ENCODE measurements at places on chromosomes 6 and 20.
A peak's percentile ranks its signal among the peaks of the same experiment; 100 is the strongest.

DNA sequence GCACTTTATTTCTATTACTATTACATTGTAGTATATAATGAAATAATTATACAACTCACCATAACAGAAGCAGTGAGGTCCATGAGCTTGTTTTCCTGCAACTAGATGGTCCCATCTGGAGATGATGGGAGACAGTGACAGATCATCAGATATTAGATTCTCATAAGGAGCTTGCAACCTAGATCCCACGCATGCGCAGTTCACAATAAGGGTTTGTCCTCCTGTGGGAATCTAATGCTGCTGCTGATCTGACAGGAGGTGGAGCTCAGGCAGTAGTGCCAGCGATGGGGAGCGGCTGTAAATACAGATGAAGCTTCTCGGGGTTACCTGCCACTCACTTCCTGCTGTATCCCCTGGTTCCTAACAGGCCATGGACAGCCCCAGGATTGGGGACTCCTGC is 139.5 kb upstream of the TCF21 start:
- DNase-seq, result no peak

DNA sequence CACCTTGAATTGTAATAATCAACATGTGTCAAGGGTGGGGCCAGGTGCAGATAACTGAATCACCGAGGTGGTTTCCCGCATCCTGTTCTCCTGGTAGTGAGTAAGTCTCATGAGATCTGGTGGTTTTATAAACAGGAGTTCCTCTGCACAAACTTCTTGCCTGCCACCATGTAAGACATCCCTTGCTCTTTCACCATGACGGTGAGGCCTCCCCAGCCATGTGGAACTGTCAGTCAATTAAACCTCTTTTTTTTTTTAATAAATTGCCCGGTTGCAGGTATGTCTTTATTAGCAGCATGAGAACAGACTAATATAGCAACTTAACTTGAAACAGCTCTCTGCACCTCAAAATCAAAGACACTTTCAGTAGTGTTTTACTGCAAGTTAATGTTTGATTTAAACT is 121.6 kb downstream of the OGFRL1 start:
- no peak for DNase-seq

DNA sequence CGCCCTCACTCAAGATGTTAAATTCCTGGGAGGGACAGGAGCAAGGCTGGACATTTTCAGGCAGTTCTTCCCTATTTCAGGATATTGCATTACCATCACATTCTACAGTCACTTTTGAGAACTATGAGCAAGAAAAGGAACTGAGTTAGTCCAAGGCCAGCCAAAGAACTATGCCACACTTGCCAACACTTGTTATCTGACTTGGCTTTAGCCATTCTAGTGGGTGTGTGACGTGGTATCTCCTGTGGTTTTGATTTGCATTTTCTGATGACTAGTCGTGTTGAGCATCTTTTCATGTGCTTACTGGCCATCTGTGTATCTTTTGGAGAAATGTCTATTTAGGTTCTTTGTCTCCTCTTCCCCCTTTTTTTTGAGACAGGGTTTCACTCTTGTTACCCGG is 12.0 kb downstream of the XRN2 start:
- DNase-seq, result no peak

GRCh38 chr20:46681032-46681854 is 8.0 kb downstream of the TP53RK start:
- DNase-seq, result peak; percentile 41

DNA sequence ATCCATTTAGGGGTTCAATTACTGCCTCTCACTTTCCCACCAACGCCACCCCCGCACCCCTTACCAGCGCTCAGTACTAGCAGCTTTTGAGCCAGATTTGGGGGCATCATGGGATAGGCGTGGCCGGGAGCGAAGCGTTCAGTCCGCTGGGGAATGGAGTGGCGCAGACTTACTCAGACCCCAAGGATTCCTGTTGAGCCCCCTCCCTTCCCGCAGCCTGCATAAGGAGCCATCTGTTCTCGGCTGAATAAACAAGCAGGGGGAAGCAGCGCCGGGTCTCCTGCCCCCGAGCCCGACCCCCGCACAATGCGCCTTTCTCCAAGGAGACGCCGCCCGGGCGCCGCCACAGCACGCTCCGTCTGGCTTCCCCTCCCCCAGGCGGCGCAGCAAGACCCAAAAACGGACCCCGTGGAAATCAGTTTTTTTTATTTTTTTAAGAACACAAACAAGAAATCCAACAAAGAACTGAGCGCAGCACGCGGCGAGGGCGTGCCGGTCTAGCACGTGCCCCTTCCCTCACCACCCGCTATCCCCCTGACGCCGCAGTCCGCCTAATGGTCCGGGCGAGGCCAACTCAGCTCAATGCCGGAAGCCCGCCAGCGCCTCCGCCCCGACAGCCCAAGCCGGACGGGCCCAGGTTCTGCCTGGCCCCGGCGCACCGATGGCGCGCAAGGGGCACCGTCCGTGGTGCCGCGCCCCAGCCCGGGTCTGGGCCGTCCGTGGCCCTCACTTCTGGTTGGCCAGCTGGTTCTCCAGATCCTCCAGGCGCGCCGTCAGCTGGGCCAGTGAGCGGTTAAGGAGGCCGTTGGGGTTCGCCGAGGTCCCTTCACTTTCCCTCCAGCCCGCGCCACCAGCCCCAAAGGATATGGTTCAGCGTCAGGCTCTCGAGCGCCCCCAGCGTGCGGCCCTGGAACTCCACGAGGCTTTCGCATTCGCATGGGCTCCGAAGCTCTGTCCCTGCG is 13.3 kb upstream of the RBPJL start:
- peak; percentile 62 for DNase-seq

DNA sequence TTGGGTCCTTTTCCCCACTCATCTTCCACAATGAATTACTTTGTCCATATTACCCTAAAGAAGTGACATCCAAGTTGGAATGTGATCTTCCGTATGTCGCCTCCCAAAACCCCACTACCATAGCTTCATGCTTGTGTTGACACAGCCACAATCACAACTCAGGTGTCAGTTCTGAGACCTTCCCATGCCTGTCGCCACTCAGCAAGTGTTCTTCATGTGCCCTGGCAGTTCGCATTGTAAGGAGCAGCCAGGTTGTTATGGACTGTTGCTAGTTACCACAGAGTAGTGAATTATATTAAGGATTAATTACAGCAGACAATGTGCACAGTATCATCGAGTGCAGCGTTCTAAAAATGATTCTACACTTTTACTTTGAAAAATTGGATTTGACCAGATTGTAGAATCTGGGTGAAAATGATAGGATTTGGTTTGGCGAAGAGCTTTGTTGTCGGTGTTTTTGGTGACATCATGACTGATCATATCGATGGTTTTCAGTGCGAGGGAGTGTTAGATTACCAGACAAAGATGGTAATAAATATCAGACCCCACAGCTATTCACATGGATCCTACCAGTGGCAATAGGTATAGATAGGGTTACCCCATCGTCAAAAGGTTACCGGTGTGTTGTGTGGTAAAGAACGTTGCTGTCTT is 1.7 kb downstream of the PCMTD2 start:
- DNase-seq, result no peak

GRCh38 chr6:74598462-74599393 is 607.1 kb downstream of the COL12A1 start:
- no peak for DNase-seq

GRCh38 chr20:36885356-36885755 is 9.4 kb downstream of the TLDC2 start:
- DNase-seq, result no peak

DNA sequence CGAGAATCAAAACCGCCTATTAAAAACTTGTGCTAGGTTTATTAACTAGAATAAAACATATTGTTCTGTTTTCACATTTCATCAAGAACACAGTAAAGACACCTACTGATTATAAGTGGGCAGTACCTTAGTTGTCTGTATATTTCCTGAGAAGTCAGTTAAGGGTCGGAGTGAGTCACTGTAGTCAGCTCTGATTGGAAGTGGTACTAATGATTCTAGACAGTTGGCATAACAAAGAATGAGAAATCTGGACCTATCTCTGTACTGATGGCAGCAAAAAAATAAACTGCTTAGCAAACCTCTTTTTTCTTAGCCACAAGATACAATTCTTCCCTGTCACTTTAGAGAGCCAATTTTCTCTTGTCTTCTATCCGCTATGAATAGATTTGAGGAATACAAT is 387.3 kb upstream of the ADGRB3 start:
- no peak for DNase-seq

DNA sequence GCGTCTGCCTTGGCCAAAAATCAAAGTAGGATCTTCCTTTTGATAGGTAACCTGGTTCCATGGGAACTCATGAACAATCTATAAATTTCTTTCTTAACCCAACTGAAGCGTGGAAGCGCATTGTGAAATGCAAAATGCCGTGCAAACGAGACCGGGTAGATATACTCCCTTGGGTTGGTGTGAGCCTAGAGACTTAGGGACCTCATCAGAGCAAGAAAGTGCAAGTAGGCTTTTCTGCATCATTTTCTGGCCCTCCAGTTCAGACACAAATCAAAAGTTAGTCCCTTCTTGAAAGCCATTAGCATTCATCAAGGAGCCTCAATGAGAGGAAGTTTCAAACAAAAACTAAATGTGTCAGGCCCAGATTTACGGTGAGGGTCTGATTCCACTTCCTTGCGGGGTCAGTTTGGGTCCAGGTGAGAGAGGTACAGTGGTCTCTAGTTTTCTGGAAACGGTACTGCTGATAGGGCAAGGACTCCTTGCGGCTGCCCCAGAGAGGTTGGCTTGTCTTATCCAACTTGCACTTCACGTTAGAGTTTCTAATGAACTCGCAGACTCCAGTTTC is 5.3 kb upstream of the ZNF184 start:
- DNase-seq, result no peak

DNA sequence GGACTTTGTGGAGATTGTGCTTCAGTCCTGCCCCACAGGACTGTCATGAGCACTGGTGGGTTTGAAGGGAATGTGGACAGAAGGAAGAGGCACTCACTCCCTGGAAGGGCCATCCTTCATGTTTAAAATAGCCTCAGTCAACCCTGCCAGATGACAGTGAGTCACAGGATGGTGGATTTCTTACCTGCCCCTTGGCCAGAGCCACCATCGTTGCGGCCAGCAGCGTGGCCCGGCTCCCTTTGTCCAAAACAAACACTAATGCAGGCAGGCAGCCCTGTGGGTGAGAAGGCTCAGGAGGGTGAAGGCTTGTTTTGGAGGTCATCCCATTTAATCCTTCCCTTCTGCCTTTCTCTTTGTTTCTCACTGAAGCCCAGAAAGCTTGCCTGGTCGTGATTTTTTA is 422.7 kb downstream of the CD83 start:
- no peak for DNase-seq

- no peak for DNase-seq
These were observed 738.3 kb downstream of the DOK5 start for GRCh38 chr20:55213653-55214052.

DNA sequence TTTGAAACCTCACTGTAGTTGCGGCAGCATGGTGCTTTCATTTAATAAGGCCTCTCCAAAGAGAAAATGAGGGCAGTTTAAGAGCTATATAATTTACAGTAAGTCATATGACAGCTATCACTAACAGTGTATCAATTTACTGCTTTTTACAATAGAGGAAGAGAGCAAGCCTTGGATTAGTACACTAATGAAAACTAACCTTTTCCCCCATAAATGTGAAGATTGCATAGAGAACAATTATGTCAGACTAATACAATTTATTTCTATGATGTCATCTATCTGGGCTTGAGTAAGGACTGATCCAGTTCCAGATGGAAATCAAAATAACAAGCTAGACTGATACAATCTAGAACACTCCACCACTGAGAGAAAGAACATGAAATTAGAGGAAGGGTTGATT is 78.1 kb upstream of the FAM83B start:
- no peak for DNase-seq

GRCh38 chr20:38725148-38725901 is 1.0 kb downstream of the SLC32A1 start:
- DNase-seq, result no peak

- no peak for DNase-seq
These were observed 138.5 kb downstream of the ZDHHC14 start for GRCh38 chr6:157519255-157520116.

- DNase-seq, result no peak
These were observed 348.6 kb upstream of the CDH4 start for GRCh38 chr20:60903325-60903971.

DNA sequence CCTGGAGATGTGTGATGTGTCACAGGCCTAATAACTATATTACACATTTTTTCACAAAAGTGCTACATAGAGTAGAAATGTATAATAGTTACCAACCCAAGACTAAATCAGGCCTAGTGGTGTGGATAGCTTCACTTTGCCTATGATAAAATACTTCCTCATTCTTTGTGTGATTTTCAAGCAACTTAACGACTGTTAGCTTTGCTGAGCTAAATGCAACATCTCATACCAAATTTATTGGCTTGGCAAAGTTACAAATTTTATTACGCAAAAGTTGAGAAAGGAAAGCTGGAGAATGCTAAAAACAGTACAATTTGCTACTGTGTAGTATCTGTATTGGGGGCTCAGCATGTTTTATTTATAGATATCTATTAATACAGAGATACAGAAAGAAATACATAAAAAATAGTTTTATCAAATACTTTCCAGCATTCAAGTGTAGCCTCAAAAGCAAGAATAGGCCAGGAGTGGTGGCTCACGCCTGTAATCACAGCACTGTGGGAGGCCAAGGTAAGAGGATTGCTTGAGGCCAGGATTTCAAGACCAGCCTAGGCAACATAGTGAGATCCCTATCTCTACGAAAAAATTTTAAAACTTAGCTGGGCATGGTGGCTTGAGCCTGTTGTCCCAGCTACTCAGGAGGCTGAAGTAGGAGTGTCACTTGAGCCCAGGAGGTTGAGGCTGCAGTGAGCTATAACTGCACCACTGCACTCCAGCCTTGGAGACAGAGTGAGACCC is 3.6 kb upstream of the EDN1 start:
- DNase-seq, result no peak
